ENCODE measurements at places on chromosomes 7 and 10.
A peak's percentile ranks its signal among the peaks of the same experiment; 100 is the strongest.

- DNase-seq: no peak
Observed at GRCh38 chr7:5020098-5020497, 25.6 kb upstream of the RBAK start.

DNA sequence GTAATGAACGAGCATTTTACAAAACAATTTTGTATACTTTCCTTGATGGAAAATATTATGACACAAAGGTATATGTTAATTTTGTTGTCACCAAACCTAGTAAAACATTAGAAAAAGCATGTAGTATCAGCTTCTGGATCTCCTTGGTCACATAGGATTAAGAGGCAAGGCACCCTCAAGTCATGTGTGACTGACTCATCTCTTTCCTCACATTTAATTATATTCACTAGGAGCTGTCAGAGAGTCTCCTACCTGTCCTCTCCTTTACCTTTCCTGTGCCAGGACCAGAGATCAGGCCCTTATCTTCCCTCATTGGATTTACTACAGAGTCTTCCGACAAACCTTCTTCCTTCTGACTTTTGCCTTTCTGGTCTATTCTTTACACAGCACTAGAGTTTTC, 111.3 kb upstream of the RPA3 start:
- no peak for DNase-seq

GRCh38 chr10:96271016-96271815, at the start of gene BLNK:
BLNK (minus strand) TSS chr10:96271569; CDS start chr10:96271398, 171 bp downstream.
- DNase-seq: no peak

GRCh38 chr7:83149466-83149865, 13.2 kb downstream of the PCLO start:
- DNase-seq: no peak

- no peak for DNase-seq
Observed at GRCh38 chr10:113071446-113071845, 121.4 kb downstream of the TCF7L2 start.

GRCh38 chr10:80187465-80188409, 17.6 kb downstream of the ANXA11 start:
- no peak for DNase-seq

DNA sequence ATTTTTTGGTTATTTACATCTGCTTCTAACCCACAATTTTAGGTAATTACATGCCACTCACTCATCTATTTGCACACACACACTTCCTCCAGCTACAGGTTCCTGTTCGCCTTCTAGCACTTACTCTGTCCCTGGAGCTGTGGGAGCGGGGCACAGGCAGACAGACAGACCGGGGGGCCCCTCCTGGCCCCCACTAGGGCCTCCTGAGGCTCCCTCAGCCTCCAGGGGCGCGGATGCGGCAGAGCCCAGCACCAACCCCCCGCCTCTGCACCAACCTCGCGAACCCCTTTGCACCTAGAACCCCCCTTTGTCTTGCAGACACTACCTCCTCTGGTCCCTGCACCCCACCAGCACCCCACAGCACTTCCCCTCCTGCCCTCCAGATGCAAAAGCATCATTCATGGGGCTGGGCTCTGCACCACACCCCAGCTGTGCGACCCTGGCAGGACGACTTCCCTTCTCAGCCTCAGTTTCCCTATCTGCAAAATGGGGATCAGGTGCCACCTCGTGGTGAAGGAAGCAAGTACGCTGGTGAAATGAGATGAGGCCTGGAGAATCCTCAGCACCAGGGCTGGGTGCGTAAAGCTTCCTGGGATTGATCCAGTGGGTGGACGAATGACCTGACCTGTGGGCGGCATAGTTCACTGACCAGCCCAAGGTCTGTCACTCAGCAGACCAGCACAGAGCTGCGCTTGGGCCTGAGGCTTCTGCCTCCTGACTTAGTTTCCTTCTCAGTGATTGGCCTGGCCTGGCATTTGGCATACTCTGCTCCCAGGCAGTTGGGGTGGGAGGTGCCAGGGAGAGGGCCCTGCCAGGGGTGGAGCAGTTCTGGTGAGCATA, 37.9 kb downstream of the ELFN1 start:
- DNase-seq: no peak

DNA sequence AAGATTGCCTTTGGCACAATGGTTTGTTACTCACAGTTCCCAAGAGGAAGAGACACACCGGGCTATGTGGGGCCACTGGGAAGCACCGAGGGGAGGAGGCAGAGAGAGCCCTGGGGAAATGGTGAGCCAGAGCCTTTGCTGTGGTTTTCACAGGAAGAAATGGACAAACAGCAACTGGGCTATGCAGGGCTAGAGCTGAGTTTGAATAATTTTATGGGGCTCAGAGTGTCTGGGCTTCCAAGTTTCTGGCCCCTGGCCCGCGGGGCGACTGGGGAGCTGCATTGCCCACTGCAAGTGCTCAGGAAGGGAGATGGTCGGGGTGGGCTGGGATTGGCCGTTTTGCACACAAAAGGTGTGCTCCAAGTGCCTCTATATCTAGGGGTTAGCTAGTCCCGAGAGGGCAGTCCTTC, 92.6 kb downstream of the CHST15 start:
- no peak for DNase-seq

- DNase-seq: no peak
Observed at GRCh38 chr7:96800824-96801223, 91.2 kb upstream of the SEM1 start.

- no peak for DNase-seq
Observed at GRCh38 chr7:107224374-107225223, 55.8 kb downstream of the HBP1 start.

- DNase-seq: no peak
Observed at GRCh38 chr7:15620491-15621185, 58.8 kb upstream of the AGMO start.

DNA sequence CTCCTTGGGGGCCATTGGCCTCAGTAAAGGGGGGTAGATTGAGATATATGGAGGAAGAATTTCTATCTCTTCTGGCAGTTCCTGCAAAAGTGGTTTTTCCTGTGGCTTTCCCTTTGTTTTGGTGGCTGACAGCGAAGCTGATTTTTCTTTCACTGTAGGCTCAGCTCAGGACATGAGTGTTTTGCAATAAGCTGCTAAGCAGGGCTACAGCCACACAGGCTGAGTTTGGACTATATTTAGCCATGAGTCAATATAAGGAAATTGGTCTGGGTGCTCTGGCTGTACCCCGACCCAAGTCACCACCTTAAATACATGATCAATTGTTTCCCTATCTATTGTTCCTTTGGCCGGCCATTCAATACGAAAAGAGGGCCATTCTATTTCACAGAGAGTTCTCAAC, 212.7 kb upstream of the KCND2 start:
- DNase-seq: no peak

- DNase-seq: no peak
Observed at GRCh38 chr10:6299234-6299633, 96.5 kb downstream of the PFKFB3 start.

DNA sequence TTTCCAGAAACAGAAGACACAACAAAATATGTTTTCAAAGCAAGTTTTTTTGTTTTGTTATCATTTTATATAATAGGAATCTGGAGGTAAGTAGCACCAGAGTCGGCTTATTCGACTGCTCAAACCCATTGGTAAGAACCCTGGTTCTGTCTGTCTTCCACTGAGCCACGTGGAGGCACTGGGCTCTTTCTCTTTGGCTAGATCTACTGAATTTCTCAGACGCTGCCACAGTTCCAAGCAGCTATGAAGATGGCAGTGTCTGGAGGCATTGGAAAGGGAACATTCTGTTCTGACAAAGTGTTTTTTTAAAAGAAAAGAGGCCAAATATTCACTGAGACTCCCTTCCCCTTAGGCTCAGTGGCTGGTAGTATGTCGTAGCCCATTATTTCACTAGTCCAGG, 338.8 kb downstream of the NRG3 start:
- DNase-seq: no peak

- no peak for DNase-seq
Observed at GRCh38 chr10:95181726-95182125, 12.3 kb upstream of the ACSM6 start.

GRCh38 chr7:88344956-88345832, 38.5 kb upstream of the STEAP4 start:
- DNase-seq: peak; percentile 25

- no peak for DNase-seq
Observed at GRCh38 chr10:48184224-48184623, 90.3 kb downstream of the FRMPD2 start.

DNA sequence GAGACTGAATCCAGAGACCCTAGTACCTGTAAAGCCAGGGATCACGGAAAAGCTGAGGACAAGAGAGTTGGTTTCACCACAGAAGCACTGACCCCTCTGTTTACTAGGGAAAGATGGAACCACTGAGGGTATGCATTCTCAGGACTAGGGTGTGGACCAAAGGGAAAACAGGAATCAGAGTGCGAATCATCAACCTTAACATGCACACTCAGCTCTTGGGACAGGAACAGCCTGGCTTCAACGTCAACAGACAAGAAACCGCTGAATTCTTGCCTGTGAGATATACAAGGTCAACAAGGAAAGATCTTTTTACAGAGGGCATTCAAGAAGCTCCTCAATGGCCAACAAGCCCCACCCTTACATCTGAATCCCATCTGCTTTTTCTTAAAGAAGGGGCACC, 14.9 kb downstream of the TNRC18 start:
- DNase-seq: no peak

DNA sequence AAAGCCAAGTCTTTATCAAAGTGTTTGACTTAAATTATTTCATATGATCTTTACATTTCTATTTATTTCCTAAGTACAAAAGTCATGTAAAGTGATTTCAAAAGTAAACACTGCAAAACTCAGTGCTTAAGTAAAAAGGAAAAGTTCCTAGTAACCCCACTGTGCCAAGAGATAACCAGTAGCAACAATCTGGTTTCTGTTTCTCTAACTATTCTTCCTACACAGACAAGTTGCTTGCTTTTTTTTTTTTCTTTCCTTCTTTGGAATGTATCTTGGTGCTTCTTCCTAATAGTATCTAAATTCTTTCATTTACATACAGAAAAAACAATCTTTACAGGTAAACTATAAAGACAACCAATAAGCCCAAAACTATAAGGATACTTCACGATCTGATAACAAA, 3.1 kb downstream of the JCAD start:
- no peak for DNase-seq

DNA sequence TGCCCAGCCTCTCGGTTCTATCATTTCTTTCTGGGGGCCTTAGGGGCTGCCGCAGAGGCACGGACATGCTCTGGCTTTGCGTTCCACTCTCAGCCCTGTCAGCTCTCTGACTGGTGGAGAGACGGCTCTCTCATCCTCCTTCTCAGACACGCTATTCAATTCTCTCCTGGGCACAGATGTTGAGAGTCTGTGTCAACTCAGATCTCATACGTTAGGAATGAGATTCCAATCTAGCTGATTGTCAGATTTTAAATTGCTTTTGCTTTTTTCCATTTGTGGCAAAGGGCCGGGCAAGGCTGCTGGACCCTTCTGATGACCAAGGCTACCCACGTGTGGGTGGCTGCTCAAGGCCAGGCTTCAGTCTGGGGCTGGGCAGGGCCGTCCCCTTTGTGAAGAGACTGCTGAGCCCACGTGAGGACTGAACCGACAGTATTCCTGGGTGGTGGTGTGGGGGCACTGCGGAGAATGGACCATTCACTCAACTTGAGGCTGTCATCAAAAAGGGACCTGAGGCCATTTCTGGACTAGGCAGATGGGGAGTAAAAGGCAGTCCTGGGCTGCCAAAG, 71.5 kb downstream of the CLEC2L start:
- no peak for DNase-seq

- DNase-seq: peak; percentile 33
Observed at GRCh38 chr7:42156967-42157721, 79.9 kb downstream of the GLI3 start.

DNA sequence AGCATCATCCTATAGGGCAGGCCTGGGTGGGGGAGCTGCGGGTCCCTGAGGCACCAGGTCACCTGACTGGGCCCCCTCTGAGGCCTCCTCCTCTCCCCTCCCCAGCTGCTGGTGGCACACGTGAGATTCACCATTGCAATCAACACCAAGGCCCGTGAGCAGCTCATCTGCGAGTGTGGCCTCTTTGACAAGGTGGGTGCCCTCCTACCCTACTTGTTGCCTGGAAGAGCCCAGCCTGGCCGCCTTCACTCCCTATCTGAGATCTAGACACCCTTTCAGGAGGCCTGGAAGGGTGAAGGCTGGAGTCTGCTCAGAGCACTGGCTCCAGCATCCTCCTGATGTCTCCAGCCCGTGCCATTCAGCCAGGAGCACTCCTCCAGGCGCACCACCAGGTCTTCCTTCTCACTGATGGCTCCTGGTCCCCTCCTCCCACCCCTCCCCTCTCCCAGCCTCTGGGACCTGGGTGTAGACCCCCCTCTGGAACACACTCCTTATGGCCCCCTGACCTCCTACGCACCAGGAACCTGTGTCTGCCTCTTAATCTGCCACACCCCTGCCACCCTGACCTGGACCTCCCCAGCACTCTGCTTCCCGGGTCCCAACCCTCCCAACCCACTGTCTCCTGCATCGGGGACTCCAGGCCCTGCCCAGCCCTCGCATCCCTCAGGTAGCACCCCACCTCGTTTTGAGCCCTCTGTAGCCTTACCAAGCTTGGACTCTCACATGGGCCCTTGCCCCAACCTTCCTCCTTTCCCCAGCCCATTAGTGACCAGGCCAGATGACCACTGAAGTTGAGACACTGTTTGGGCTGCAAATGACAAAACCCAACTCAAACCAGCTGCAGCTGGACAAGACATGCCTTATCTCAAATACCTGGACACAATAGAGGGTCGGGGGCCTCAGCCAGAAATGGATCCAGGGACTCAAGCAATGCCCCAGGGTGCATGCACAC, 67.5 kb downstream of the ALOX5 start:
- DNase-seq: no peak

GRCh38 chr10:89343089-89343767, 15.4 kb downstream of the IFIT3 start:
- no peak for DNase-seq

Measured in right kidney (tissue), 9 donors.